Amniotic stem cell (primary cell): ENCODE measurements at places on chromosomes 11 and 22.
A peak's percentile ranks its signal among the peaks of the same experiment; 100 is the strongest.

GRCh38 chr11:19988598-19988997 lies 171.7 kb downstream of the DBX1 start:
- DNase-seq = peak; percentile 84

- no peak for DNase-seq
These were observed 21.3 kb upstream of the ABTB2 start for GRCh38 chr11:34379079-34379478.

GRCh38 chr11:122209619-122210366 lies 93.8 kb upstream of the BLID start:
- no peak for DNase-seq

DNA sequence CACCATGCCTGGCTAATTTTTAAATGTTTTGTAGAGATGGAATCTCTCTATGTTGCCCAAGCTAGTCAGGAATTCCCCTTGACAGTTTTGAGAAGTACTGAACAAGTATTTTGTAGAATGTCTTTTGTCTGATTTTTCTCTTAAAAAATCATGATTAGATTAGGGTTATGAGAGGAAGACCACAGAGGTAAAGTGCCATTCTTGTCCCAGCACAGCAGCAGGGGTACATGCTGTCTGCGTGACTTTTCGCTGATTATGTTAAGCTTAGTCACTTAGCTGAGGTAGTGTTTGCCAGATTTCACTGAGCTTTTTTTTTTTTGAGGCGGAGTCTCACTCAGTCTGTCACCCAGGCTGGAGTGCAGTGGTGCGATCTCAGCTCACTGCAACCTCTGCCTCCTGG lies 13.6 kb upstream of the NUP160 start:
- DNase-seq = peak; percentile 2

GRCh38 chr11:119409731-119410130 lies 13.2 kb downstream of the THY1 start:
- no peak for DNase-seq

- no peak for DNase-seq
These were observed 33.4 kb downstream of the PGR start for GRCh38 chr11:101096036-101096704.

DNA sequence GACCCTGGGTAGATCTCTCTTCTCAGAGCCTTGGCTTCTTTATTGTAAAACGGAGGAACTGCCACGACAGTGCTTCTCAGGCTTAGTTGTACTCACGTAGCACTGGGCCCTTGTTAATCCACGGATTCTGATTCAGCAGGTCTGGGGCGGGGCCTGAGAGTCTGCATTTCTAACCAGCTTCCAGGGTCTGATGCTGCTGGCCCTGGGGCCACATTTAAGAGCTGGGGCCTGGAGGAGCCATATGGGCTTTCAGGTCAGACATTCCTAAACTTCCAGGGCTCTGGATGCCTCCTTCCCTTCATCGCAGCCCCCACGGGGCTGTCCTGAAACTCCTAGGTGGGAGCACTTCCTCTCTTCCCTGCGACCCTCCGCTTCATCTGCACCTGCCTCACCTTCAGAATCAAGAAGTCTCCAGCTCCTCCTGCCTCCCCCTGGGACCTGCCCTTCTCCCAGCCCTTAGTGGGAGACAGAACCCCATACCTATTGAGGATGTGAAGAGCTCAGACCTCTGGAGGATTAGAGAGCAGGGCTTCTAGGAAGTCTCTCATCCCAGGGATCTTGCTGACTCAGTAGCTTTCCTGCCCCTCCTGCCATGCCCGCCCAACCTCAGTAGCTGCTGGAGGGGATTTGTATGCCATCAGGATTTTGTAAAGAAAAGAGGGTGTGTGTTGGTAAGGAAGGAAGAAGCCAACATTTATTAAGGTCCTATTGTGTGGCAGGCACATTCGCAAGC lies 92.5 kb downstream of the LRRC32 start:
- DNase-seq = no peak

DNA sequence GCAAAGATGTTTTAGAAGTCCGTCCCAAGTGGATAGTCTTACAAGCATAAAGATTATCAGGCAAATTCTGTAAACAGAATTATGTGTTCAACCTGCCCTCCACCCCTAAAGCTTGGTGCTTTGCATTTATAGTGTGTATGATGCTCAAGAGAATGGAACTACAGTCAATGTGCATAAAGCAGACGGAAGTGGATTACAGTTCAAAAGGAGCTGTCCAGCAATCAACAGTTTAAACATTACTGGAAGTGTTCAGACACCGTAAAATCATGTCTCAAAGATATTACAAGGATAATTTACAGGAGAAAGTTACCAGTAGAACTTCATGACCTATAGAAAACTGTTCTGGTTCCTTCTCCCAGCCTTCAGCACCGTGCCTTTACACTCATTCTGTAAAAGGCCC lies 1.0 kb downstream of the RIC3 start:
- no peak for DNase-seq

DNA sequence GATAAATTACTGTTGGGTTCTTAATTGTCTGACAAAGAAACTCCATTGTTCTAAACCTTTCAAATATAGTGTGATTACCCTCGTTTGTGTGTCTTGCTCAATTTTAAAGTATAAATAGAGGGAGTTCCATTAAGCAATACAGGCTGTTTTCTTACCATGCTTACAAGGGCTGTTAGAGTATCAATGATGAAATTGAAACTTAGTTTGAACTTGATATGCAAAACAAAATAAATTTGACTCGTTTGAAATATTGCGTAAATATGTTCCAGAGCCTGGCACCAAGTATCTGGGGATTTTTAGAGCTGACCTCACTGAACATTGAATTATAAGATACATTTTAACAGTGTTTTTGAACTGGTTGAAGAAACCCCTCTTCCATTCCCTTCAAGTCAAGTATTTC lies 31.7 kb downstream of the TEAD1 start:
- DNase-seq = no peak

- no peak for DNase-seq
These were observed 807 bp downstream of the TRIM3 start for GRCh38 chr11:6472934-6473333.
